Progenitor cell of endocrine pancreas (in vitro differentiated cells): ENCODE measurements at places on chromosomes 4 and X.

DNA sequence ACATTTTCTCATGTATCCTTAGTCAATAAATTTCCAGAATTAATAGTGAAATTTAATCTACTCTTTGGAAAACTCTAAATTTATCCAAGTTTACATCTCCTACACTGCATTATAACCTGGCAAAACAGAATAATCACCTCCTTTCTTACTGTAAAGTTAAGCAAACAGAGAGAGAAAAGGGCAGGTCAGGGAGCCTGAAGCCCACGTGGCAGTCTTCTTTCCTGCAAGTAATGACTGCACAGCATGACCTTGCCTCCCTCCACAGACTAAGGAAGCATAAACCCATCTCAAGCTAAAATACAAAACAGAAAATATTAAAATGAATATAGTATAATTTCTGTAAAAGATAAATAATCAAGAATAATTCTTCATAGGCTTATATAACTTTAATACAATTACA lies 1153.0 kb downstream of the C4orf33 start:
- no peak overlapping the region for H3K27ac ChIP-seq
- no peaks in the 10 kb centered on the region for H3K36me3 ChIP-seq
- no peaks in the 10 kb centered on the region for H3K27me3 ChIP-seq
- no peak for DNase-seq
- no peak overlapping the region for H3K4me3 ChIP-seq

DNA sequence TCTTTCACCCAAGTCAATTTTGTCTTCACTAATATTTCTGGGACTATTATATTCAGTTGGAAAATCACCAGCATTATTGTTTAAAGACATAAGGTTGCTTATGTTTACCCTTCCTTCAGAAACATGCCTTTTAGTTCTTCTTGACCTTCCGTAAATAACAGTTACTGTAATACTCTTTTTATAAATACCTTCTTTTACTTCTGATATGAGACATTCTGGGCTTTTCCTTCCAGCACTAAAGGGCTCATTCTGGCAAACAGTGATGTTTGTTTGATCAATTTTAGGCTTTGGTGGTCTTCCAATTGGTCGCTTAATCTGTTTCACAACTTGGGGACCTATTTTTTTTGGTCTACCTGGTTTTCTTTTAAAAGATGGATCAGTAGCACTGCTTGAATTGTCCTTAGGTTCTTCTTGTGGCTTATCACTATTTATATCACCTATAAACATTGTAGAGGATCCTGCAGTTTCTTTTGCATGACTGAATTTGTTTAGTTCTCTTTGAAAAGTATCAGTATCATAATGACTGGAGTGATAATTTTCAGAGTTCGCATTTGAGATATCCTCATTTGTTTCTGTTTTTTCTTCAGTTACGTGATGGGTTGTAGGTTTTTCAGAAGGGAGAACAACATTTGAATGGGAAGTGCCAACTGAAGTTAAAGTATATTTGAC lies 64.8 kb downstream of the NCAPG start:
- no peaks in the 10 kb centered on the region for H3K27me3 ChIP-seq
- peaks cover 12% of the 10 kb centered on the region for H3K36me3 ChIP-seq
- DNase-seq, result no peak
- H3K4me1 ChIP-seq, result no peaks in the 10 kb centered on the region

- H3K4me1 ChIP-seq, result no peaks in the 10 kb centered on the region
- H3K27me3 ChIP-seq, result no peaks in the 10 kb centered on the region
- no peak overlapping the region for H3K27ac ChIP-seq
- H3K4me3 ChIP-seq, result no peak overlapping the region
Measured at GRCh38 chr4:15260758-15261157, 167.1 kb upstream of the C1QTNF7 start.

- no peaks in the 10 kb centered on the region for H3K27me3 ChIP-seq
- H3K27ac ChIP-seq, result no peak overlapping the region
- peaks cover 2% of the 10 kb centered on the region for H3K4me1 ChIP-seq
- H3K4me3 ChIP-seq, result no peak overlapping the region
Measured at GRCh38 chr4:97656044-97656720, 487.1 kb downstream of the STPG2 start.

GRCh38 chr4:114857831-114858230 lies 255.6 kb downstream of the NDST4 start:
- no peaks in the 10 kb centered on the region for H3K27me3 ChIP-seq
- DNase-seq, result no peak
- no peak overlapping the region for H3K27ac ChIP-seq
- H3K36me3 ChIP-seq, result no peaks in the 10 kb centered on the region

DNA sequence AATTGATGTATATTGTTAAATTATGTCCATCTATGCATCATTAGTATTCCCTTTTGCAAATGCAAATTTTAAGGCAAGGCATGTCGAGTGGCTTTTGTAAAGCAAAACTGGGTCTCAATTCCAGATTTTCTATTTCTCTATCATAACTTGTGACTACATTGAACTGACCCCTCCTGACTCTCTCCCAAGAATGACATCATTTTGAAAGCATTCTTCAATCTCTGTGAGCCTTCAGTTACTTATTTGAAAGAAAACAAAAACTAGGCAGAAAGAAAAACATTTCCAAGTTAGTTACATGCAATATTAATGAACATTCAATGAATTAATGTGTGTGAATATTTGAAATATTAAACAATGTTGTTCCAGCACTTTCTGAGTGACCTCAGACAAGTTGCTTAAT lies 314.3 kb upstream of the CLNK start:
- H3K4me3 ChIP-seq, result no peak overlapping the region
- peaks cover 10% of the 10 kb centered on the region for H3K4me1 ChIP-seq
- H3K27me3 ChIP-seq, result peaks cover 4% of the 10 kb centered on the region
- H3K27ac ChIP-seq, result no peak overlapping the region
- H3K36me3 ChIP-seq, result no peaks in the 10 kb centered on the region
- no peak for DNase-seq
